Uterus (tissue), 4 donors: ENCODE measurements at places on chromosomes 13 and 19. TPM values are rescaled to one million over a fixed set of nuclear protein-coding genes. Genes with fewer than 3 reads are reported as not detected.

The SHANK1 gene
- total RNA-seq, result 4.0 TPM

The PLK5 gene
- not detected for total RNA-seq

The KLK6 gene
- total RNA-seq, result not detected

GRCh38 chr13:29693275-29693945, 97.9 kb upstream of the SLC7A1 start:
- DNase-seq, result no peak

DNA sequence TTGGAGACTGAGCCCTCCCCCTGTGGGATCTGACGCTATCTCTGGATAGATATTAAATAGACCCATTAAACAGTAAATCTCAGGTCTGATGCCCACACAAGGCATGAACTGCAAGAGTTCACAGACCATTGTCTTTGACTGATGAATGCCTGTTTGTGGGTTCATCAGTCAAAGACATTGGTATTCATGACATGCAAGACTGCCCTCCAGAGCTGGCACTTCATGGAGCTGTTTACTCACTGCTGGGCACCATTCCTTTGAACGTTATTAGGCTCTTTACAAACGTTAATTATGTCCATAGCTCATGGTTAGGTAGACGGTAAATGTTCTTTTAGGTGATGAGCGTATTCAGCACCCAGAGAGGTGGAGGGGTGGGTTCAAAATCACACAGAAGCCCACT, 111.8 kb upstream of the PABPC3 start:
- DNase-seq, result no peak

- no peak for DNase-seq
These were observed 36.4 kb downstream of the RNF6 start for GRCh38 chr13:26185720-26186117.

DNA sequence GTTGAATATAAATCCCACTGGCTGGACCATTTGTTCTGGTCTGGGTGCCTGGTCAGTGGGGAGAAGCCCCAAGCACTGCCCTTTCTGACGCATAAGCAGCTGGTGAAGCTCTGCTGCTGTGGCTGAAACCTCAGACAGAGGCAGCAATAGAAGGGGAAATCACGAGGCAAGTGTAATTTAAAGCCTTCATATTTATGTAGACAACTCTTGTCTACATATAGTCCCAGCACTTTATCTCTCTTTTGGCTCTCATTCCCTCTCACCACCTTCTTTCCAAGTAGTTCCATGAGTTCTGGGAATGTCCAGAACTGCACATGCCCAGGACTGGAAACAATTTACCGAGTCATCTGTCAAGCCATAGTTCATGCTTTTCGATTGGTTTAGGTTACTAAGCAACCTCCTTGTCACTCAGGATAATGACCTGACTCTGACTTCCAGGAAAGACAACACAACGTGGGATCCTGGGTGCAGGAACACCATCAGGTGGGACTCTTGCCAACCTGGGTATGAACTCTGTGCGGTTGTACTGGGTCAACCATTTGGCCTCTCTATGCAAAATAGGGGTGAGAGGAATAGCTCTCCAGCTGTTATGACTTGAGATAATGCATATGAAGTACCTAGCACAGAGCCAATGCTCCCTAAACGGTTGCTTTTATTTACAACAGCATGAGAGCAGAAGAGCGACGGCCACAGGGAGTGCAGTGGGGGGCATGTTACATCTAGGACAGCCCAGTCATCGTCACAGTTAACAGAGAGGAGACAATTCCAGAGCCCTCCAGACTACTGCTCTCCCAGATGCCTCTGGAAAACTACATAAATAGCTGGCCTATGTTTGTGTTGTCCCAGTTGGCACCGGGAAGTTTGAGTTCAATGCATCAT, 321.9 kb downstream of the FOXO1 start:
- no peak for DNase-seq

The IGSF23 gene
- not detected for total RNA-seq

GRCh38 chr13:114002009-114002544, 28.2 kb upstream of the C13orf46 start:
- DNase-seq, result no peak

- no peak for DNase-seq
These were observed 12.5 kb upstream of the NCR1 start for GRCh38 chr19:54893406-54893805.

DNA sequence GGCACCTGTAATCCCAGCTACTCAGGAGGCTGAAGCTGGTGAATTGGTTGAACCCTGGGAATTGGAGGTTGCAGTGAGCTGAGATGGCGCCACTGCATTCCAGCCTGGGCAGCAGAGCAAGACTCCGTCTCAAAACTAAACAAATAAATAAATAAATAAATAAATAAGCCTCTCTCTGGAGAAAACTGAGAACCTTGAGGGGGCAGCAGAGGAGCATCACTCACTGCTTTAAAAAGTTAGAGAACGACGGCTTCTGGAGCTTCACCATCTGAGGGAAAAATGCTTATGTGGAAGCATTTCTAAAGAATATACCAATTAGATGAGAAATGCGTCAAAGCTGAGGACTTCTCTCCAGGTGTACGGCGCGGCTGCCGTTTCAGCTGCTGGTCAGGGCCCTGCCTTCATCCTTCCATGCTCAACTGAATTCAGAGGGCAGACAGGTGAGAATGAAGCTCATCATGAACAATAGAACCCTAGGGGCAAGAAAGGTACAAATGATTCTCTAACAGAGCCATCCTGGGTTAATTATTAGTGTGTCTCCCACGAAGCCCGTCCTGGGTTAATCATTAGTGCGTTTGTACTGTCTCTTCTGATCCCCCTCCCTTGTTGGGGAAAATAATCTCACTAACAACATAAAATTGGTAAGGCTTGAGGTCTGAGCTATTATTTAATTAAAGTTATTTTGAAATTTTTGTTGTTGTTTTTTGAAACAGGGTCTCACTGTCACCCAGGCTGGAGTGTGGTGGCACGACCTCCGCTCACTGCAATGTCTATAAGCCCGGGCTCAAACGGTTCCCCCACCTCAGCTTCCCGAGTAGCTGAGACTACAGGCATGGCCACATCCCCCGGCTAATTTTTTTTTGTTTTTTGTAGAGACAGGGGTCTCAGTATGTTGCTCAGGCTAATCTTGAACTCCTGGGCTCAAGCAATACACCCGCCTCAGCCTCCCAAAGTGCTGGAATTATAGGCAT, 80.1 kb downstream of the IPO5 start:
- DNase-seq, result peak; percentile 23

The MADCAM1 gene
- not detected for total RNA-seq

The KLK8 gene
- 4.8 TPM for total RNA-seq

The KLK2 gene
- not detected for total RNA-seq

The TNFAIP8L1 gene
- 20.6 TPM for total RNA-seq

The CRLF1 gene
- not detected for total RNA-seq

- DNase-seq, result peak; percentile 20
These were observed 92.6 kb downstream of the SIPA1L3 start for GRCh38 chr19:37999309-38000213.

DNA sequence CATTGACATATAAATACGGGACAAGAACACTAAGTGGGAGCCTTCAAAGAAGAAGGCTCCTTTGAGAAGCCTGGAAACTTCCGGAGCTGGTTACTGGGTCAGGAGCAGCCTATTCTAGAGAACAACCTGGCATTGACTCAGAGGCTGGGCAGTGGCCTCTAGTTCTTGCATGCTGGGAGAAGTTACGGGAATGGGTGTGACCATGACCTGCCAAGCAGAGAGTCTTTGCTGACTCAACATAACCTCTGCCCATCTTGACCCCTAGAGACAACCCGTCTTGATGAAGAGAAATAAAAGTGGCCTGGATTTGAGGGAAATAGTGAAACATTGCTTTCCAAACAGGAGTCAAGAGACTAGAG, 21.0 kb downstream of the STARD13 start:
- DNase-seq, result no peak

The MEX3D gene
- total RNA-seq, result 34.8 TPM

DNA sequence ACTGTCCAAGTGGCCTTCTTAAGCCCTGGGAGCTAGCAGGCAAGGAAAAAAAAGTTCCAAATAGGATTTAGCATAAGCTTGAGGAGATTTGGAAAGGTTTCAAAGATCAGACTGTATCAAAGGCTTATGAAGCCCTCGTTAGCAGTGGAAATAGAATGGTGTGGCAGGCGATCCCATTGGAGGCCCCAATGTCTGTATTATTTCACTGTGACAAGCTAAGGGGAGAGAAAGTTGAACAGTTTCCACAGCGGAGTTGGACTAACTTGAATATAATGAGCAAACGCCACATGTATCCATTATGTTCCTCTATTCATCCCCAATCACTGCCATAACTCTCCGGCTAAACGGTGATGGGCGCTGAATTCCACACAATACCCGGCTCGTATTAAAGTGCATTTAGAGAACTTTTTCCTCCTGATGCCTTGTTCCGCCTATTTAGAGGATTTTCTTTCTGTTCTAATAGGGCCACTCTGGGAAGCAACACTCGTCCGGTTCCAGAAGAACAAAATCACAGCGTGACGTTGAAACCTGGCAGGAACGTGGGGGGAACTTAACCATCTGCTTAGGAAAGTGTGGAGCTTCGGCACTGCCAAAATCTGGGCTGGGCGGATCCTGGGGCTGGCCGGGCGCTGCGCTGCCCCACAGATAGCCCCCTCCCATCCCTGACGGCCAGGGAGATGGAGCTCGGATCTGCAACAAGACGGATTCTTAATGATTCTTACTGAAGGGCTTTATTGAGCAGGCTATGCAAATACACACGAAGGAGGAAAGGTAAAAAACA, 1.0 kb upstream of the PCDH8 start:
- no peak for DNase-seq

The TICAM1 gene
- total RNA-seq, result under 0.01 TPM

The C19orf38 gene
- not detected for total RNA-seq

- DNase-seq, result peak; percentile 17
These were observed 45.6 kb upstream of the MRI1 start for GRCh38 chr19:13718733-13719132.

GRCh38 chr13:31649766-31650165, 89.6 kb upstream of the RXFP2 start:
- no peak for DNase-seq

- peak; percentile 54 for DNase-seq
These were observed 111.8 kb downstream of the SACS start for GRCh38 chr13:23321535-23322241.

The DOHH gene
- total RNA-seq, result 8.2 TPM

DNA sequence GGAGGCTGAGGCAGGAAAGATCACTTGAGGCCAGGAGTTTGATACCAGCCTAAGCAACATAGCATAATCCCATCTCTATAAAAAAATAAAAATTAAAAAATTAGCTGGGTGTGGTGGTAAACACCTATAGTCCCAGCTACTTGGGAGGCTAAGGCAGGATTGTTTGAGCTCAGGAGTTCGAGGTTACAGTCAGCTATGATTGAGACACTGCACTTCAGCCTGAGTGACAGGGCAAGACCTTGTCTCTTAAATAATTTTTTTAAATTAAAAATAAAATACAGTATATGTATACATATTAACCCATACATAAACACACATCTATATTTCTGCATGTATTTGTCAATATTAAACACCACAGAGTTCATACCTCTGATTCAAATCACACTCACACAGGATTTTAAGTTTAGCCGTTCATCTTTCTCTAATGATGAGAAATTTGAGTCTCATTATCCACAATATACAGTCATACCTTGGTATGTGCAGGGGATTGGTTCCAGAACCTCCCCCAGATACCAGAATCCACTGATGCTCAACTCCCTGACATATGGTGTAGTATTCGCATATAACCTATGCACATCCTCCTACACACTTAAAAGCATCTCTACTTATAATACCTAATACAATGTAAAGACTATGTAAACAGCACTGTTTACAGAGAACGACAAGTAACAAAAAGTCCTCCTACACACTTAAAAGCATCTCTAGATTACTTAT, 44.7 kb downstream of the PSPC1 start:
- no peak for DNase-seq

DNA sequence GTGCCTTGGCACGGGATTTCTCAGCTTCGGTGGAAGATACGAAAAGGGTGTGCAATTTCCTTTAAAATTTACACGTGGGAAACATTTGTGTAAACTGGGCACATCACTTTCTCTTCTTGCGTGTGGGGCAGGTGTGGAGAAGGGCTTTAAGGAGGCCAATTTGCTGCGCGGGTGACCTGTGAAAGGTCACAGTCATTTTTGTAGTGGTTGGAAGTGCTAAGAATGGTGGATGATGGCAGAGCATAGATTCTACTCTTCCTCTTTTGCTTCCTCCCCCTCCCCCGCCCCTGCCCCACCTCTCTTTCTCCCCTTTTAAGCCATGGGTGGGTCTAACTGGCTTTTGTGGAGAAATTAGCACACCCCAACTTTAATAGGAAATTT, 7.2 kb downstream of the SLITRK5 start:
- no peak for DNase-seq

The ZNF888 gene
- not detected for total RNA-seq

- DNase-seq, result no peak
These were observed 214.2 kb downstream of the FGF9 start for GRCh38 chr13:21884965-21885567.

The N4BP2L1 gene
- total RNA-seq, result 13.0 TPM

DNA sequence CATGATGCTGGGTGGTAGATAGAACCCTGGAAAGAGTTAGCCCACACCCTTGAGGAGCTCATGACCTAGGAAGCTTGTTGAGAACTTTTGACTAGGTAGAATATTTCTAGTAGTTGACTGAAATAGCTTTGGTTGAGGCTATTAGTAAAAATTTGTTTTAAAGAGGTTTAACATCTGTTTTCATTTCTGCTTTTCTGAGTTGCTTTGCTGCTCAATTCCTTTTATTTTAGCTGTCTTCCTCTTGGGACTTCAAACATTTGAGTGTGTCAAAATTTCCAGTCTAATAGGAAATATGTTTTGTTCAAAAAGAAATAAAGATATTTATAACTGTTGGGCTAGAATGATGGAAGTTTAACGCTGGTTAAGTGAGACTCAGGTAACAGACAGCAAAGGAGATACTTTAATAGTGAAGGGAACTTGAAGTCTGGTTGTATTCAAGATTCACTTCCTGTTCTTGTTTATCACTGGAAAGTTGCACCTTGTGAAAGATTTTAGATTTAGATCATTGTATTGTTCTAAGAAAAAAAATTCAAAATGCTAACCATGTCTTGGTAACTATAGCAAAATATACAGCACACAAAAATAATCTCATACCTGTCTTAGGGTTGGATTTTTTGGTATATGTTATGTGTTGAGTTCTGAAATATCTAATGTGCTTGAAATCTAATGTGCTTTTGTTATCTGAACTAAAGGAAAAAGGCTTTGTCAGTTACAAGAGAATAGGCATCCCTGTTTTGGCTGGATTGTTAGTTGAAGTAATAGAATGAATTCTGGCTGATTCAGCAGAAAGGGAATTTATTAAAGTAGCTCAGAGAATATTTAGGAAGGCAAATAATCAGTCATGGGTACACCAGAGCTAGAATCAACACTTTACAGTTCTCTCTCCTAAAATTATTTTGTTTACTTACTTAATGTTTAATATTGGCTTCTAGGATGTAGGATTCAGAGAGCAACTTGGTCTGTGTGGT, 24.4 kb upstream of the GPR18 start:
- no peak for DNase-seq

The SCEL gene
- not detected for total RNA-seq

The PEAK3 gene
- total RNA-seq, result 0.26 TPM

GRCh38 chr13:33678084-33678483, 139.9 kb upstream of the RFC3 start:
- no peak for DNase-seq
